ENCODE measurements at places on chromosomes 1 and 21. TPM values are rescaled to one million over a fixed set of nuclear protein-coding genes. Genes with fewer than 3 reads are reported as not detected.

The STYXL2 gene
- total RNA-seq: not detected

- peak; percentile 31 for DNase-seq
Measured at GRCh38 chr1:39205102-39205780, 746 bp downstream of the MACF1 start.

The LGR6 gene
- total RNA-seq: not detected

GRCh38 chr1:163120372-163120771 is 51.2 kb downstream of the RGS4 start:
- DNase-seq: no peak

The ALX3 gene
- not detected for total RNA-seq

The NR1I3 gene
- not detected for total RNA-seq

The GJC2 gene
- 3.3 TPM for total RNA-seq

The LHX8 gene
- not detected for total RNA-seq

DNA sequence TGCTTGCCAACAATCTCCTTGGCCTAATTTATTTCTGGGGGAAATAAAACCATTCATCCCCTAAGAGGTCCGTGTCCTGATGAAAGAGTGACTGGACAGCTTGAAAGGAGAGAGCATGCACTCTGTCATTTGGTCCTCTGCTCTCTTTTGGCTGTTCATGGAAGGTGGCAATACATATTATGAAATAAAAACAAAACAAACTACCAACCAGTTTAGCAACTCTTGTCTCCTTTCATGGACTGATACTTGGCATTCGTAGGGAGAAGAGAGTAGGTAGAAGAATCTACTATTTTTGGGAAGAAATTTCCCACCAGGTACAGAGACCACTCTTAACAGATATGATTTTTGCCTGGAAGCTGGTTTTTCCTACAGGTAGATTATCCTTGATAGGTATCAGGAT is 746 bp upstream of the C1orf116 start:
- DNase-seq: no peak

DNA sequence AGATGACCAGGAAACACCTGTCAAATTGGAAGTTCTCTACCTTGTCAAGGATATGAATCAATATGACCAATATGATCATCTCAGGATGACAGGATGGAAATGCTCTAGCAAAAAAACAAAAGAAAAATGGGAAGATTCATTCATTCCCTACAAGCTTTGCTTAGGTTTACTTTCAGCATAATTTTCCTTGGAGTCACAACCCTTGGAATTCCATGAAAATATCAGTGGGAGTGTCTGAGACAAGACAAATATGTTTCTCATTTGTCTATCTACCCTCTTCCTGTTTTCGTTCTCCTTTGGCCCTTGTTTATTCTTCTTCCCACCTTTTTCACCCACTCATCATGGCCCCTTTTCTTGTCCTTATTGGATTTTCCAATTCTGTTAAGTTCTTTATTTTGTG is 50.6 kb downstream of the COLGALT2 start:
- no peak for DNase-seq

- DNase-seq: peak; percentile 49
Measured at GRCh38 chr1:91997607-91998195, 32.1 kb upstream of the EPHX4 start.
